ENCODE measurements at places on chromosomes 7 and 10. TPM values are rescaled to one million over a fixed set of nuclear protein-coding genes. Genes with fewer than 3 reads are reported as not detected.

Gene LMOD2
- total RNA-seq = not detected

Gene DNAAF5
- 14.4 TPM for total RNA-seq

Gene MMP21
- 0.13 TPM for total RNA-seq

Gene SPOCK2
- 1.9 TPM for total RNA-seq

Gene SEMA3A
- 105 TPM for total RNA-seq

Gene HABP2
- total RNA-seq = not detected

Gene WDR86
- total RNA-seq = not detected

Gene GIMAP5
- total RNA-seq = 255 TPM

Gene ETV1
- total RNA-seq = 10.0 TPM

Gene SPDYE9
- not detected for total RNA-seq

Gene SAP25
- total RNA-seq = not detected

Gene GATA3
- total RNA-seq = under 0.01 TPM

Gene ADAM22
- 0.26 TPM for total RNA-seq

Gene ELAPOR2
- 101 TPM for total RNA-seq

Gene NRG3
- 8.2 TPM for total RNA-seq

Gene SFRP4
- not detected for total RNA-seq

Gene PTN
- total RNA-seq = not detected

Gene CACNA2D1
- total RNA-seq = 7.8 TPM

Gene GJD4
- not detected for total RNA-seq

Gene TMEM140
- total RNA-seq = 49.4 TPM

Gene CCL26
- total RNA-seq = not detected

Gene NPFFR1
- total RNA-seq = not detected

Gene HOXA6
- 1.9 TPM for total RNA-seq

Gene GPRIN2
- total RNA-seq = not detected

Gene NEURL1
- total RNA-seq = under 0.01 TPM

Gene INMT
- under 0.01 TPM for total RNA-seq

Gene CADPS2
- 49.2 TPM for total RNA-seq

Gene NKX6-2
- total RNA-seq = not detected

Gene TSPAN12
- 89.3 TPM for total RNA-seq

Gene OR6V1
- not detected for total RNA-seq

Gene ATOH7
- total RNA-seq = not detected

Gene TRIL
- total RNA-seq = 29.6 TPM

Gene LMBR1
- 159 TPM for total RNA-seq

Gene VENTX
- total RNA-seq = not detected

Gene UNCX
- not detected for total RNA-seq

Gene NACAD
- total RNA-seq = 0.39 TPM

Gene USP6NL
- total RNA-seq = 14.7 TPM

Gene MTURN
- total RNA-seq = 15.0 TPM

Gene LANCL2
- 18.3 TPM for total RNA-seq
